Activated CD4-positive, alpha-beta T cell treated with anti-CD3 and anti-CD28 coated beads, Interleukin-2, amount 10 ng/mL, durations not matched to agents 24 days and 14 days (primary cell): ENCODE measurements at places on chromosomes 4 and X. TPM values are rescaled to one million over a fixed set of nuclear protein-coding genes. Genes with fewer than 3 reads are reported as not detected.

The AMBN gene
- not detected in 2 replicates for total RNA-seq

The EDNRA gene
- total RNA-seq = not detected in 2 replicates

- H3K4me1 ChIP-seq = no peaks in the 10 kb centered on the region
- DNase-seq = no peak
- no peaks in the 10 kb centered on the region for H3K36me3 ChIP-seq
- no peaks in the 10 kb centered on the region for H3K27me3 ChIP-seq
- H3K4me3 ChIP-seq = no peak overlapping the region
- H3K27ac ChIP-seq = no peak overlapping the region
Measured at GRCh38 chr4:36979533-36979932, 265.0 kb upstream of the NWD2 start.

DNA sequence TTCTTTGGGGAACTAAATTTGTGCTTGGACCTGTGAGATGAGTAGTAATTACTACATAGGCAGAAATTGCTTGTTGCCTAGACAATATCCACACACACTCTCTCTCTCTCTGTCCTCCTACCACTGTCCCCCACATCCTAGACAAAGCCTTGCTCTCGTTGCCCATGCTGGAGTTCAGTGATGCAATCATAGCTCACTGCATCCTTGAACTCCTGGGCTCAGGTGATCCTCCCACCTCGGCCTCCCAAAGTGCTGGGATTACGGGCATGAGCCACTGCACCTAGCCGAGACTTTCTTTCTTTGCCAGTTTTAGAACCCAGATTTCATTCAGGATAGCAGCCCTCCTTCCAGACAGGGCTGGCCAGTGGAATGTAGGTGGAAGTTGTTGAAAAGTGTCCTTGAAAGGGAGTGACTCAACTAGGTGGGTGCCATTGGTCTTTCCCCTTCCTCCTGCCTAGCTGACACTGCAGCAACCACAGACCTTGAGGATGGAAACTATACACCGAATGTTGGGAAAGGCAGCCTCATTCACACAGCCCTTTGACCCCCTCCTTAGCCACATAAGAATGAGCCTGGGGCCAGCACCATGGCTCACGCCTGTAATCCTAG, 16.8 kb upstream of the LAP3 start:
- no peak overlapping the region for H3K4me3 ChIP-seq
- DNase-seq = no peak
- no peaks in the 10 kb centered on the region for H3K36me3 ChIP-seq

GRCh38 chr4:127748957-127749356, 18.8 kb downstream of the SLC25A31 start:
- no peak for DNase-seq
- H3K36me3 ChIP-seq = no peaks in the 10 kb centered on the region
- no peaks in the 10 kb centered on the region for H3K4me1 ChIP-seq
- no peak overlapping the region for H3K27ac ChIP-seq
- H3K27me3 ChIP-seq = peaks cover under 1% of the 10 kb centered on the region

DNA sequence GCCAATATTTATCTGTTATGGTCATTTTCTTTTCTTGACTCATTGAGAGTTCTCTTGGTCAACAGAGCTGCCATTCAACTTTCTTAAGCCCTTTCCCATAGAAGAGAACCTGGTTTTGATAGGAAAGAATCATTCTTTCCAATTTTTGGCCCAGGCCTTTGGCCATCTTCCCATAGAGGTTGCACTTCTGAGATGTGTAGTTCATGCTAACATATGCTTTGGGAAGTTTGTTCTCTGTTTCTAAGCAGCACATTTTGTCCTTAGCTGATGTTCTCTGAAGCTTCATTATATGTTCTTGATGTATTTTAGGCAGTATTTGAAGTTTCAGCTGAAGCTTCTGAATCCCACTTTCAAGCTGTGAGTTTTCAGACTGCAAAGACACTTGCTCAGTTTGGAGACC, 161.1 kb downstream of the VEGFC start:
- no peaks in the 10 kb centered on the region for H3K27me3 ChIP-seq
- no peak overlapping the region for H3K4me3 ChIP-seq
- no peak for DNase-seq

DNA sequence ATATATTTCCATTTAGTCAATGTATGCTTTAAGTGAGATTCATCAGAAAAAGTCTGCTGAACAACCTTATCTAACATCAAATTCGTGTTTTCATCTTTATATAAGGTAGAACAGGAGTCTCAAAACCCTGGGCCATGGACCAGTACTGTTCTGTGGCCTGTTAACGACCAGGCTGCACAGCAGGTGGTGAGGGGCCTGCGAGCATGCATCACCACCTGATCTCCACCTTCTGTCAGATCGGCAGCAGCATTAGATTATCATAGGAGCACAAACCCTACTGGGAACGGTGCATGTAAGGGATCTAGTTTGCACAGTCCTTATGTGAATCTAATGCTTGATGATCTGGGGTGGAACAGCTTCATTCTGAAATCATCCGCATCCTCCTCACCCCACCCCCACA, 3.2 kb downstream of the CTSO start:
- no peak overlapping the region for H3K4me3 ChIP-seq
- no peak for DNase-seq
- no peaks in the 10 kb centered on the region for H3K27me3 ChIP-seq
- no peak overlapping the region for H3K27ac ChIP-seq
- peaks cover 11% of the 10 kb centered on the region for H3K4me1 ChIP-seq
